NCI-H1417 treated with DMSO at 0.1 percent for 48 hours (cell line): ENCODE measurements at places on chromosomes 4 and X.

DNA sequence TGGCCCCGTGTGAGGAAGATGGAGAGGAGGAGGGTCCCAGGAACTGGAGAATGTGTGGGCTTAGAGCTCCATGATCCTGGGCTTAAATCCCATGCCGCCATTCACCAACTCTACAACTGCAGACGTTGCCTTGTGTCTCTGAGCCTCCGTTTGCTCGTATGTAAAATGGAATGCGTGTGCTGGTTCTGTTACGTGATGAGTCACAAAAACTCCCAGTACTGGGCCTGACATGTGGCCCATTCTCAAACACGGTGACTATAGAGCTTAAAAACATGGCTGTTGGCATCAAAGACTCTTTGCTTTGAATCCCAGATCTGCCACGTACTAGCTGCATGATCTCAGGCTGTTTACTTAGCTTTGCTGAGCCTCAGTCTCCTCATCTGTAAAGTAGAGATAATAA lies 13.0 kb upstream of the AFAP1 start:
- no peak for DNase-seq

DNA sequence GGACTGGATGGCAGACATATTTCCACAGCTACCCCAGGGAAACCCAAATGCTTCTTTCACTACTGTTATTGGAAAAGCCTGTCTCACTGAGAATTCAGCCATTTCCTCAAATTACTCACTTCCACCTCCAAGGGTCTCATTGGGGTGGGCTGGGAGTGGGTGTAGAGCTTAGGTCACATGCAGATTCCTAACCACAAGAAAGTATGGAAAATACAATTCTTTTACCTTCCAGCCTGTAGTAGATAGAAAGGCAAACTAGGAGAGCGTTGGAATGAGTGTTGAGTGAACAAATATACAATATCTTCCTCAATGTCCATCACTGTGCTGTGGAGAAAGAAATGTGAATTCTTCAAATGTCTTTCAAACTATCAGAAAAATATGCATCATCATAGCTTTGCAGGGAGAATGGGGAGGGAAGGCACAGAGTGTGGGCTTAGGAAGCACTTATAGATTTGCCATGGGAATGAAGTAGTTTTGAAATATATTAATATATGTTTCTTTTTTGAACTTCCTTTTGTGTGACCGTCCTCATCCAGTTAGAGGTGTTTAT lies 245.3 kb upstream of the JADE1 start:
- DNase-seq: no peak

DNA sequence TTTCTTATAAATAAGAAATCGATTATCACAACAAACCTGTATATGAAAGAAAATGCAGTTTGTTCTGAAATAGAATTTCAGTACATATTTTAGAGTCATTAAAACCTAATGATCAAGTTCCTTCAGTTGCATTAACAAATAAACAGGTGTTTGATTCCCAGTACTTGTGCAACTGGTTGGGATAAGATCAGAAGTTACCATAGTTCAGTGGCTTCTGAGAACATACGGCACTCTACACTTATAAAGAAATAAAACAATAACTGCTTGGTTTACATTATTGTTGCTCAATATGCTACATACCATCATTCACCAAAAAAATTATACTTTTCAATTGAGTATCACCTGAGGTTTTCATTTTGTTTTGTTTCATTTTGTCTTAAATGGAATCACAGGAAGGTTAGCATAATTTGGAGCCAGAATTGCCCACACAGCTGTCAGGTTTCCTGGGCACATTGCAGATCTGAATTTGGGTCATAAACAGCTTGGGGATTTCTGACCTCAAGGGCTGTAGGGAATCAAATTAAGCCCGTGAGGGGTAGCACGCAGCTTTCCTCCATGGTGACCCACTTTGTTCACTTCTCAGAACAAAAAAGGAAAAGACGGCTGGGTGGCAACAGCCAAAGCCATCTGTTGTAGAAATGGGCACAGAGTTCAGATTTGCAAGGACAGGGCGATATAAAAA lies 14.9 kb upstream of the CCNG2 start:
- no peak for DNase-seq

DNA sequence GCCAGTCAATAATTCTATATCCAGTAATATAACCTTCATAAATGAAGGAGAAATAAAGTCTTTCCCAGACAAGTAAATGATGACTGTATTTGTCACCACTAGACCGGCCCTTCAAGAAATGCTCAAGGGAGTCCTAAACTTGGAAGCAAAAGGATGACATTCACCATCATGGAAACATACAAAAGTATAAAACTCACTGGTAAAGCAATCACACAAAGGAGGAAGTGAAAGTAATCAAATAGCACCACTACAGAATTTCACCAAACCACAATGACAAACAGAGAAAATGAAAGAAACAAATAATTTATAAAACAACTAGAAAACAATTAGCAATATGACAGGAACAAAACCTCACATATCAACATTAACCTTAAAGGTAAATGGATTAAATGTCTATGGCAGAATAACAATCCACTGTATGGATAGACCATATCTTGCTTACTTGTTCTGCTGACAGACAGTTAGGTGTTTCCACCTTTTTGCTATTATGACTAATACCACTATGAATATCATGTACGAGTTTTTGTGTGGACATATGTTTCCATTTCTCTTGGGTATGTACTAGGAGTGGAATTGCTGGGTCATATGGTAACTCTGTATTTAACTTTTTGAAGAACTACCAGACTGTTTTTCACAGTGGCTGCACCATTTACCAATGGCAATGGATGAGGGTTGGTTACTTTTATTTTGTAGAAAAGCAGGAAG lies 44.9 kb downstream of the NAT8L start:
- DNase-seq: no peak

DNA sequence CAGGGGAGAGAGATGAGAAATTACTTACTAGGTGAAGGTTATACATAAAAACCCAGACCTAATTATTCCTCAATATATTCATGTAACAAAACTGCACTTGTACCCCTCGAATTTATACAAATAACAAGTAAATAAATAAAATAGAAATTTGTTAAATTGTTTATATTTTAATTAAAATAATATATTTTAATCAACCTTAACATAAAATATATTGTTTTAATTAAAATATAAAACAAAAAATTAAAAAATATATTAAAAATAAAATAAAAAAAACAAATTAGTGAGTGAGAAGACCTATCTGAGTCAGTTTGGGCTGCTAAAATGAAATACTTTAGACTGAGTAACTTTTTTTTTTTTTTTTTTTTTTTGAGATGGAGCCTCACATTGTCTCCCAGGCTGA lies 87.4 kb upstream of the PCDH7 start:
- DNase-seq: no peak

- DNase-seq: no peak
Measured at GRCh38 chr4:40563401-40563800, 66.3 kb downstream of the RBM47 start.

- DNase-seq: no peak
Measured at GRCh38 chrX:18890049-18890381, 93.9 kb downstream of the PHKA2 start.

GRCh38 chr4:73068491-73069337 lies 802 bp downstream of the COX18 start:
- DNase-seq: no peak

DNA sequence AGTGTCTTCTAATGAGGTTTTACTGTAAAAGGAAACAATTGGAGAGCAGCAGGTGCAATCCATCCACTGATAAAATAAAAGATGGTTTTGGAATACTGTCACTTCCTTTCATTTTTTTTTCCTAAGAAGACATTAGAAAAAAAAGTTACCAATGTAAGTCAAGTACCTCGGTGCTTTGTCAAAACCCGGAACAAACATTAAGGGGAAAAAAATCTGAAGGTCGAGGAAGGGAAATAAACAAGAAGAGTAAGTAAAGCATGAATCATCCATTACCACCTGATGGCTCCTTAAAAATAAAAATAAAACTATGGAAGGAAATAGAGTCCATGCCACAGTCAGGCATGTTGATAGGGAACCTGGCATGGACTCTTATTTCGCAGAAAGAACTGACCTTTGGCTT lies 15.3 kb upstream of the XPNPEP2 start:
- DNase-seq: no peak

- no peak for DNase-seq
Measured at GRCh38 chrX:144006811-144007210, 122.9 kb downstream of the UBE2NL start.

DNA sequence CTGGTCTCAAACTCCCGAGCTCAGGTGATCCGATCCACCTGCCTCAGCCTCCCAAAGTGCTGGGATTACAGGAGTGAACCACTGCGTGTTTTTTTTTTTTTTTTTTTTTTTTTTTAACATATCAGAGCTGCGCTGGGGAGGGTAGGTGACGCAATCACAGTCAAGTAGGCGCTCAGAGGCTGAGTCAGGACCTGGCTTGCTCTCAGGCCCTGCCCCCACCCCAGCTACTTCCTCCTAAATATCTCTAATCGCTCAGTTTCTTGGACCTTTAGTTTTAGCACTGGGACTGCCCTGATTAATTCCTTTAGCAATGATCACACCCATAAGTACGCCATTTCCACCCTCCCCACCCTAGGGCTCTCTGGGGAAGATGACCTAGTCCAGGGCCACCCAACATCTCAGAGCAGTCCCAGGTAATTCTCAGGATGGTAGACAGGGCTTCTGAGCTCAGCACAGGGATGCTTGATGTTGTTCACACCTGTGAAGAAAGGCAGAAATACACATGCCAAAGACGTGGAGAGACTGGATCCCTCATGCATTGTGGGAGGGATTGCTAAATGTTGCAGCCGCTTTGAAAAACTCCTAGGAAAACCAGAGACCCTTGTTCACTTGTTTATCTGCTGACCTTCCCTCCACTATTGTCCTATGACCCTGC lies 50.2 kb downstream of the DDX3X start:
- no peak for DNase-seq

GRCh38 chrX:46737041-46737440 lies 21.9 kb downstream of the SLC9A7 start:
- DNase-seq: no peak

DNA sequence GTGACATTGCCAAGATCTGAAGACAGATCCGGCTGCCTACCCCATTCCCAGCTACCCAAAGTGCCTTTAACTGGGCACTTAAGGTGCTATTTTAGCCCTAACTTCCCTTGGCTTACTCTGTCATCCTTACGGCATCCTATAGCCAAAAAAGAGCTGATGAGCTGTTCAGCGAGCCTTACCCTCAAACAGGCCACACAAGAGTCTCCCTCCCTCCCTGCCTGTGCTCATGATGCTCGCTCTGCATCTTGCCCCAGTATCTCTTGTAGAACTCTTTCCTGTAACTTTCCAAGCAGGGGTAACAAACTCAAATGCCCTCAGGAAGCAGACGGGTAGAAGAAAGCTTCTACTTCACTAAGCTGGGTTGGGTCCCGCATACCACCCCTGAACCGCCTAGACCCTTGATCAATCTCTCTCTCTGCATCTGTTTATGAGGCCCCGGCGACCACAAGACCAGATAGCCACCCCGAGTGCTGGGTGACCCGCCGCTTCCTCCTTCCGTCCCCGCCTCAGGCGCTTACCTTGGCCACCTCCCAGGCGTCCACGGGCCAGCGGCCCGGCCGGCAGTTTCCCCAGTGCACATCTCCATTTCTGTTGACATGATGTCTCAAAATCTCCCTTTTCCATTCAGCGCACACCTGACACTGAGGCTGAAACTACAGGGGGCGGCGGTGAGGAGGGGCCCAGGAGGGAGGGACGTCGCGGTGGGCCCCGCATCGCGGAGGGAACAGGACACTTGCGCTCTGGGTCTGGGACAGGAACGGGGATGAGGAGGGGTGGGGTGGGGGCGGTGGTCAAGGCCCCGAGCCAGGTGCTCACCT lies 663 bp downstream of the CXorf38 start:
- no peak for DNase-seq

DNA sequence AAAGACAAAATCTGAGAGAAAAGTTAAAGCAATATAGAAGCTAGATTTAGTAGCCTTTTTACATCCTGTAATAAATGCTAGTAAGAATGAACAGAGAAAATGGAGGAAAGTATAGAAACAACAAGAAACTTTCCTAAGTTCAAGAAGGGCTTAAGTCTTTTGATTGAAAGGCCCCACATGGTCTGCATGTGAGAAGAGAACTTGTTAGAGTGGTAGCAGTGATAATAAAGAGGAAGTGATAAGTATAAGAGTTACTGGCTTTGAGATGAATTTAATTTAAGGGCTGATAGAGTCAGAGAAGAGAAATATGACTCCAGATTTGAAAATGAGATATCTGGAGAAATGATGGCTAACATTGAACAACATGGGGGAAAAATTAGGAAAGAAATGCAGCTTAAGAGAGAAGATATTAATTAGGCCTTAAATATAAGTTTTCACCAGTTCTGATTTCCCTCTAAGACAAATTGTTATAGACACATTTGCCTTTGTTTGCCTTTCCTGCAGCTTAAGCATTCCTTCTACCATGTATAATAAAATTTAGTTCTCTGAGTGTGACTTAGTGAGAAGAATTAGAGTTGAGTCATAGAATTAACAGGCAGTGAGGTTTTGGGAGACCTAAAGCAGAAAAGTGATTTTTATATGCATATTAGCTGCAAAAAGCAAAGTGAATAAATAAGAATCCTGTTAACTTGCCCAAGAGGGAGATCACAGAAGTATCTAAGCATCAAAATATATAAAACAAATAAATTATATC lies 18.4 kb downstream of the ZFX start:
- no peak for DNase-seq
